ENCODE measurements at places on chromosomes 12 and 14.

DNA sequence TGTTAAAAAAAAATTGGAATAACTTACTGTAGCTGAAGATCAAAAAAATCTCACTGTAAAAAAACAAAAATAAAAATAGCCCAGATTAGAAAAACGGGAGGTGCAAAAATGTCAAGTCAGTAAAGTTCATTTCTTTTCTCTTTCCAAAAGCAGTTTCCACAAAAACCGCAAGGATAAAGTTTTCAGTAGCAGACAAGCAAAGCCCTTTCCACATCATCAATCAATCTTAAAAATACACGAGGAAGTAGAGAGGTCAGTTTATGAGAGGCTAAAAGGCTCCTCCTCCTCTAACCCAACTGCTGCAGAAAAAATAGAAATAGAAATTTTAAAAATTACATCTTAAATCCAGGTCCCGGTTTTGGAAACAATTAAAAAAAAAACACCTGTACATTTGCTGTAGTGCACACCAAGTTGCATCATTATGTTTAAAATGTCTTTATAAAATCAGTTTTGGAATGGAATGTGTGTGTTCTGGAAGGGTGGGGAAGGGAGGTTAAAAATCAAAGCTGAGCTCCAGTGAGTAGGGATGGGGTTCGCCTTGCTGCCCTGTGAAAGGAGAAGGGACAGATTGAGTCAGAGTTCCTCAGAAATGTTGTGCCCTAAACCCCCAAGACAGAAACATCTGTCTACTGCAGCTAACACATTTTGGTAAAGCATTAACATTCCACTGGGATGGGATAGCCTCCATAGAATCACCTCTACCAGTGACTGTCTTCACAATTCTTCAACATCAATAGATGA, 5.8 kb downstream of the HNRNPC start:
- H3K27me3 ChIP-seq, result no peaks in the 10 kb centered on the region
- H3K27ac ChIP-seq, result no peak overlapping the region
- no peak overlapping the region for H3K4me3 ChIP-seq
- H3K4me1 ChIP-seq, result peaks cover 10% of the 10 kb centered on the region
- peak; percentile 48 for DNase-seq
- H3K36me3 ChIP-seq, result peaks cover 20% of the 10 kb centered on the region

GRCh38 chr14:102220031-102220430, 80.3 kb downstream of the WDR20 start:
- no peak overlapping the region for H3K4me3 ChIP-seq
- H3K36me3 ChIP-seq, result no peaks in the 10 kb centered on the region
- no peak for DNase-seq
- H3K4me1 ChIP-seq, result peaks cover 2% of the 10 kb centered on the region
- no peaks in the 10 kb centered on the region for H3K27me3 ChIP-seq

GRCh38 chr14:30053103-30053502, 125.5 kb upstream of the PRKD1 start:
- H3K36me3 ChIP-seq, result no peaks in the 10 kb centered on the region
- H3K27ac ChIP-seq, result no peak overlapping the region
- no peak for DNase-seq

GRCh38 chr12:74229671-74230070, 308.0 kb upstream of the ATXN7L3B start:
- no peak overlapping the region for H3K4me3 ChIP-seq
- no peaks in the 10 kb centered on the region for H3K4me1 ChIP-seq
- H3K27ac ChIP-seq, result no peak overlapping the region

GRCh38 chr12:56836800-56837663, 73.9 kb downstream of the HSD17B6 start:
- peaks cover 9% of the 10 kb centered on the region for H3K4me1 ChIP-seq
- no peak overlapping the region for H3K4me3 ChIP-seq
- DNase-seq, result no peak
- peak overlapping the region; percentile 83 for H3K27ac ChIP-seq
- no peaks in the 10 kb centered on the region for H3K27me3 ChIP-seq
- H3K36me3 ChIP-seq, result no peaks in the 10 kb centered on the region

GRCh38 chr14:59273737-59274136, 85.3 kb downstream of the DAAM1 start:
- DNase-seq, result no peak
- H3K27me3 ChIP-seq, result no peaks in the 10 kb centered on the region
- H3K4me1 ChIP-seq, result no peaks in the 10 kb centered on the region

DNA sequence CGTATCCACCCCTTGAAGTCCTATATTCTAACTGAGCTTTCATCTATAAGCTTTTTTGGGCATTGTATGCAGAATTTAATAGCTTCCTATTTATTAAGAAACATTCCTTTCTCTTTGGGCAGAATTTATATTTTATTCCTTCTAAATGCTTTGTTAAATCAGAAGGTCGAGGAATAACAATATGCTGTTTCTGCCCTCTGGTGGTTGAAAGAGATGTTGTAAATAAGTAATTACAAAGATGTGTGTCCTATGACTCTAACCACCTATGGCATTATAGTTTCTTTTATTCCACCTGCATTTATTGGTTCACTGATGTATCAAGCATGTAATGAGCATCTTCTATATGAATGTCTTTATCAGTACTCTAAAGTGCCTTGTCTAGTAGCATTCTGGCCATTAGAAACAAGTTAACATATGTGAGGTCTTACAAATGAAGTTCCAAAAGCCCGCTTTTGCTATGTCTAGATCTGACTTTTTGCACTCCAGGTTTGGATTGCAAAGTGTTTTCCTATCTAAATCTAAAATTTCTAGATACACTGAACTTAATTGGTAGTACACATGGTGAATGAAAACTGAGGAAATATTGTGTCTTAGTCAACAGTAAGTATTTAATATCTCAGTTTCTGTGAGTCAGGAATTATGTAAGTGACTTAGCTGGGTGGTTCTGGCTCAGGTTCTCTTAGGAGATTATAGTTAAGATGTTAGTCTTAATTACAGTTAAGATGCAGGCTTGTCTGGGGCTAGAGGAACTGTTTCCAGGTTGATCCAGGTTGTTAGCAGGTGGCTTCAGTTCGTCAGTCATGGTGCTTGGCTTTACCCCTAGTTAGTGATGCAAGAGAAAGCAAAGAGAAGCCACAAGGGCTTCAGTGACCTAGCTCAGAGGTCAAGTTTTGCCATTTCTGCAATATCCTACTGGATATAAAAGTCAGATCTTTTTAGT, 57.5 kb downstream of the PLEKHA5 start:
- no peaks in the 10 kb centered on the region for H3K36me3 ChIP-seq
- no peak overlapping the region for H3K4me3 ChIP-seq
- no peak overlapping the region for H3K27ac ChIP-seq
- peaks cover 4% of the 10 kb centered on the region for H3K4me1 ChIP-seq

GRCh38 chr12:99128246-99128802, 483.2 kb downstream of the APAF1 start:
- H3K4me1 ChIP-seq, result peaks cover 17% of the 10 kb centered on the region
- H3K36me3 ChIP-seq, result no peaks in the 10 kb centered on the region
- no peak overlapping the region for H3K27ac ChIP-seq
- no peak overlapping the region for H3K4me3 ChIP-seq
- no peaks in the 10 kb centered on the region for H3K27me3 ChIP-seq

- H3K4me3 ChIP-seq, result no peak overlapping the region
- no peaks in the 10 kb centered on the region for H3K36me3 ChIP-seq
Observed at GRCh38 chr14:99551034-99551922, 52.7 kb downstream of the CCDC85C start.

DNA sequence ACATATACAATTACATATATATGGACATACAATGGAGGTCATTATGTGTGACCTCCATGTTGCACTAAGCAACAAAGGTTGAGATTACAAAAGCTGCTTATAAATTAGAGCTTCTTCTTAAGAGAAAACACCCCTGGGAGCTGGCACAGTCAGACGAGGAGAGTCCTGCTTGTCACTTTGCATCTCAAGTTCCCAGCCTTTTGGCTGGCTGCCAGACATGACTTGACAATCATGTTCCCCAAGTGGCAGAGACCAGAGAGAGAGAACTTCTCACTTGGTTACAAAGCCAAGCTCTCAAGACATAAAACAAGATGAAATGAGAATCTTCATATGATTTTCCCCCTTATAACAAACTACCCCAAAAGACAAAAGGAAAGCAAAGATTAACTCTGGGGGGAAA, 8.5 kb upstream of the SYNJ2BP start:
- no peak overlapping the region for H3K4me3 ChIP-seq
- no peaks in the 10 kb centered on the region for H3K4me1 ChIP-seq
- H3K27ac ChIP-seq, result no peak overlapping the region

- H3K27ac ChIP-seq, result no peak overlapping the region
- H3K27me3 ChIP-seq, result no peaks in the 10 kb centered on the region
- no peaks in the 10 kb centered on the region for H3K4me1 ChIP-seq
- H3K4me3 ChIP-seq, result no peak overlapping the region
Observed at GRCh38 chr14:47322751-47323150, 352.7 kb downstream of the MDGA2 start.

DNA sequence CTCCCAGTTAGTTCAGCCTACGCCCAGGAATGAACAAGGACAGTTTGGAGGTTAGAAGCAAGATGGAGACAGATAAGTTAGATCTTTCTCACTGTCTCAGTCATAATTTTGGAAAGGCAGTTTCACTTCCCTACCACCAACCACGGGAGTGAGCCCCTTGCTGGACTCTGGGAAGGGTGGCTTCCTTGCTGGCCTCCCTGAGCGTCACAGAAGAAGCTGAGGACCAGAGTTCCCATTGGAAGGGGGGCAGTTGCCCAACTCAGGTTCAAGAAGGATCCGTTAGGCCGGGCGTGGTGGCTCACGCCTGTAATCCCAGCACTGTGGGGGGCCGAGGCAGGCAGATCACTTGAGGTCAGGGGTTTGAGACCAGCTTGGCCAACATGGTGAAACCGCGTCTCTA, 106.2 kb upstream of the MAX start:
- H3K27me3 ChIP-seq, result no peaks in the 10 kb centered on the region
- DNase-seq, result no peak
- H3K27ac ChIP-seq, result no peak overlapping the region
- no peak overlapping the region for H3K4me3 ChIP-seq
- no peaks in the 10 kb centered on the region for H3K36me3 ChIP-seq
- no peaks in the 10 kb centered on the region for H3K4me1 ChIP-seq

GRCh38 chr12:41983394-41983793, 161.3 kb downstream of the GXYLT1 start:
- no peaks in the 10 kb centered on the region for H3K27me3 ChIP-seq
- H3K4me1 ChIP-seq, result no peaks in the 10 kb centered on the region
- no peak overlapping the region for H3K4me3 ChIP-seq
- DNase-seq, result no peak
- H3K27ac ChIP-seq, result no peak overlapping the region
- H3K36me3 ChIP-seq, result no peaks in the 10 kb centered on the region

- no peak for DNase-seq
- H3K4me1 ChIP-seq, result peaks cover 6% of the 10 kb centered on the region
- H3K36me3 ChIP-seq, result no peaks in the 10 kb centered on the region
Observed at GRCh38 chr12:63885401-63885800, 40.9 kb downstream of the SRGAP1 start.

DNA sequence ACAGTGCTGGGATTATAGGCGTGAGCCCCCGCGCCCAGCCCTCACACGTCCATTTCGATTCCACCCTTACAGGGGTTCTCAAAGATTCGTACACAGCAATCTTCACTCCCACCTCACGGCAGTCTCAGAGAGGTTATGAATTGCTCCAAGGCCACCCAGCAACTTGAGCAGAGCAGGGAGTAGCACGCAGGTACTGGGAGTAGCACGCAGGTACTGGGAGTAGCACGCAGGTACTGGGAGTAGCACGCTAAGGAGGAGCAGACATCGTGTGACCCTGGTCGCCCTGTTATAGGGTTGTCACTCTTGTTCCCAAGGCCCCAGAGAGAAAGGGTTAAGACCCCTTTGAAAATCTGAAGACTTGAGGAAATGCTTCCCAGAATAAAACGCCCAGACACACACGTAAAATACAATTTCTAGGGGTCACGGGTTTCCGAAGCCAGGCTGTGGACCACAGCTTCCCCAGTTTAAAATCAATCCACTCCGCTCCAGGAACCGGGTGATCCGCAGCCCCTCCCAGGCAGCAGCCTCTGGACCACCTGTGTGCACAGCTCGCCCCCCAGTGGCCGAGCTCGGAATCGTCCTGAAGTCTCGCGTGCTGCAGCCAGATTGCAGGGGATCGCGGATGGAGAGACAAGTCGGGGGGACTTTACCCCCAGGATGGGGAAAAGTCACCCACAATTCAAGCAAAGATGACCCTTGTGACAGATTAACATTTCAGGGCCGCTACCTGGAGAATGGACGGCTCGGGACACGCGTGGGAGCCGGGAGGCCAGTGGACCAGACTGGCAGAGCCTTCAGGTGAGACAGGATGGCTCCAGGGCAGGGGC, 92.0 kb downstream of the SCARB1 start:
- peak; percentile 82 for DNase-seq
- no peaks in the 10 kb centered on the region for H3K36me3 ChIP-seq
- H3K27ac ChIP-seq, result no peak overlapping the region
- H3K4me1 ChIP-seq, result peaks cover 4% of the 10 kb centered on the region

GRCh38 chr14:52348776-52349175, 34.7 kb downstream of the PTGER2 start:
- no peak overlapping the region for H3K4me3 ChIP-seq
- peaks cover 6% of the 10 kb centered on the region for H3K4me1 ChIP-seq
- H3K27ac ChIP-seq, result no peak overlapping the region
- no peaks in the 10 kb centered on the region for H3K27me3 ChIP-seq

DNA sequence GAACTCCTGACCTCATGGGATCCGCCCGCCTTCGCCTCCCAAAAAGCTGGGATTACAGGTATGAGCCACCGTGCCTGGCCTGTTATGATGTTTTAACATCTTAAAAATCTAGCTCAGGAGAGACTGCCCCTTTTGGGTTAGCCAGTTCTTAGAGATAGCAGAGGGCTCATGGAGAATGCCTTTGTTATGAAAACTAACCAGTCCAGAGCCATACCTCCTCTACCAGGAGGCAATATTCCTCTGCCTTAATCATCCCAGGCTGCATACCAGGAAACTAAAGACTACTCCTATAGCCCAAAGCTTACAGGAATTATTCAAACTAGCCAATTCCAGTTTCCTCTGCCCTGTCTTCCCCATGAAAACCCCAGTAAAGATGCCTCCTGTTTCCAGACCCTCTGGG, 96.0 kb upstream of the MDM1 start:
- no peaks in the 10 kb centered on the region for H3K36me3 ChIP-seq
- H3K4me1 ChIP-seq, result peaks cover 6% of the 10 kb centered on the region
- H3K27me3 ChIP-seq, result no peaks in the 10 kb centered on the region
- H3K27ac ChIP-seq, result no peak overlapping the region
